Immature natural killer cell (primary cell): ENCODE measurements at places on chromosomes 4 and X.

DNA sequence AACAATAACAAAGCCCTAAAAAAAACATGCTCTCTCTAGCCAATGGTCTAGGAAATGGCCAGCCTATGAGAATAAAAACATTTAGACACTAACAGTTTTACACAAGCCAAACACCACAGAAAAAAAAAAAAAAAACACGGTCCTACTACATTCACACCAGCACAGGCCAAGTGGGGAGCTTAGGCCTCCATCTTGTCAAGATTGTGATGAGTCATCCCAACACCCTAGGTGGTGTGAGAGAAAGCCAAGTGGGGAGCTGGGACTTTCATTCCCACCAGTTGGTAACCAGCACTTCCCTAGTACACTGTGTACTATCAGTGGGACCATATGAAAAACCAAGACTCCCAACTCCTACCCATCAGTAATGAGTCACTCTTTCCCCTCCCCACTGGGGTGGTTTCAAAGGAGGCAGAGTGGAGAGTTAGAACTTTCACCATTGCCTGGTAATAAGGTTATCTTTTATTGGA, 95.6 kb downstream of the ADAMTS3 start:
- no peak for DNase-seq

- no peak for DNase-seq
These were observed 708.1 kb downstream of the GLUD2 start for GRCh38 chrX:121755541-121755940.

- DNase-seq: no peak
These were observed 546.0 kb downstream of the BCOR start for GRCh38 chrX:39551762-39552161.

GRCh38 chr4:139745111-139745639, 79.6 kb downstream of the MGST2 start:
- no peak for DNase-seq

GRCh38 chr4:67035501-67035900, 509.8 kb downstream of the CENPC start:
- no peak for DNase-seq

DNA sequence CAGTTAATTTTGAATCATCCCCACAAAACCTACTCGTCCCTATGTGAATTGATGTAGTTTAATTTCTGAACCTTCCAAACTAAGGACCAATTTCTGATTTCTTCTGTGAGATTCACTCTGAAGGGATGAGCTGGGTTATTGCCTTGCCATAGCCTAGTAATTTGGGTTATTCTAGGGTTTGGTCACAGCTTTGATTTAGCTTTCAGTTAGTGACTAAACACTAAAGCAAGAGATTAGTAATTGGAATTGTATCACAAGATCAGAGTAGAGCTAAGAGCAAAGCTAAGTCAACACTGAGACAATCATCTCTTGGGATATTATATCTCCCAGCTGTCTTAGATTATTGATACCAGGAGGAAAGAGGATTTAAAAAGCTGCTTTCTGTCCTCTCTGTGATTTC, 588.0 kb downstream of the CCSER1 start:
- DNase-seq: no peak

DNA sequence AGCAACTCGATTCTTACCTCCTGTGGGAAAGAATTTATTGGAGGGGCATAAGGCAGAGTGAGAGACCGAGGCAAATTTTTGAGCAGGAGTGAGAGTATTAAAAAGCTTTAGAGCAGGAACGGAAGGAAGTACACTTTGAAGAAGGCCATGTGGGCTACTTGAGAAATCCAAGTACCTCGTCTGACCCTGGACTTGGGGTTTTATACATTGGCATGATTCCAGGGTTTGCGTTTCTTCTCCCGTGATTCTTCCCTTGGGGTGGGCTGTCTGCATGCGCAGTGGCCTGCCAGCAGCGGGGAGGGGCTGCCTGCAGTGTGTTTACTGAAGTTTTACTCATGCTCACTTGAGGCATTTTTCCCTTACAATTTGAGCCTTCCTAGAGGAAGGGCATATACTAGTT, 3.4 kb downstream of the GALNT7 start:
- DNase-seq: no peak

- no peak for DNase-seq
These were observed 66.4 kb upstream of the AGA start for GRCh38 chr4:177508662-177509061.

DNA sequence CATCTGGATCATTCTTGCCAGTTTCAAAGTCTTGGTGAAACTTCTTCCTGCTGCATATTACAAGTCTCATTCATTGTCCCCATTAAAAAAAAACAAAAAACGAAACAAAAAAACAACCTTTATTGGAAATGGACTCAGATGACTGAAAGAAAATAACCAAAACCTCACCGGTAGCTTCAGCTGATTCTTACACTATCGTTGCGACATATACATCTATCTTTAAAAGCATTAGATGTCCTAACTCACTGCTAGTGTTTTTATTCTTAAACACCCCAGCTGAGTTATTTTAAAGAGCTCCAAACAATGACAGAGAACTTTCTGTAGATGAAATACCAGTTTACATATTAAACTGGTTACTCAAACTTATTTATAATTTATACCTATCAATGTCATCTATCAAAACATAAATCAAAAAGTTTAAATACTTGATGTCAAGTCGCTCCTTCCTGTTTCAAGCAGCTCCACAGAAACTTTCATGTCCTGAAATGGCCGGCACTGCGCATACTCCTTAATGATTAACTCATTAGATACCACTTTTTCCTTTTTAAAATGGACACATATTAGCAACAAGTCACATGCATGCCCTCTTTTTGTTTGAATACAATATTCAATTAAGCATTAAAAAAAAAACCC, 87.2 kb downstream of the HPRT1 start:
- no peak for DNase-seq

GRCh38 chrX:42117318-42117717, 194.0 kb upstream of the CASK start:
- no peak for DNase-seq

DNA sequence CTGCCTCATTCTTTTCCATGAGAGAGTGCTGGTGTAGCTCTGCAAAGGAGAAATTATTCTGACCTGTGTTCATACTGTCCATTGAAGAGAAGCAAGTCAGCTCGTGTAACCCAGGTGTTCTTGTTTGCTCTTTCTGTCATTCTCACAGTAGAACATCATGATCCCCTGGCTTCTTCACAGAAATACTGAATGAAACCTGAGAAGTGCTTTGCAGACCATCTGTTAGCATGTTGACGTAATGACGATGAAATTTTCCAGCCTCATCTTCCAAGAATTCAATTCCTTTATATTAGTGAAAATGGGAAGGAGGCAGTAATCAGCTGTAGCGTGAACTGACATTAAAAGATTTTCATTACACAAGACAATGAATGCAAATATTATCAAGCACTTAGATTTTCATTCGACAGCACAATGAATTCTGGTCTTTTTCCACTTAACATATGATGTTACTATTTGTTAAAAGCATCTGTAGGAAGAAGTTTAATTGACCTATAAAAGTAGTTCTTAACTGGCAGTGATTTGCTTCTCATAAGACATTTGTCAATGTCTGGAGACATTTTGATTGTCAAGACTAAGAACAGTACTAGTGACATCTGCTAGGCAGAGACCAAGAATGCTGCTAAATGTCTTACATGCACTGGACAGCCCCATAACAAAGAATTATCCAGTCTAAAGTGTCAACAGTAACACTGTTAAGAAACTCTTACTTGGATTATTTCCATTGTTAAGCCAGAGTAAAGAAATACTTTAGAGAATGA, 246.3 kb downstream of the BANK1 start:
- no peak for DNase-seq
